ENCODE measurements at places on chromosomes 5 and 9.

- no peak for DNase-seq
Measured at GRCh38 chr9:79974806-79975422, 403.1 kb downstream of the TLE4 start.

- peak; percentile 37 for DNase-seq
Measured at GRCh38 chr5:7869474-7870136, 657 bp downstream of the MTRR start.

DNA sequence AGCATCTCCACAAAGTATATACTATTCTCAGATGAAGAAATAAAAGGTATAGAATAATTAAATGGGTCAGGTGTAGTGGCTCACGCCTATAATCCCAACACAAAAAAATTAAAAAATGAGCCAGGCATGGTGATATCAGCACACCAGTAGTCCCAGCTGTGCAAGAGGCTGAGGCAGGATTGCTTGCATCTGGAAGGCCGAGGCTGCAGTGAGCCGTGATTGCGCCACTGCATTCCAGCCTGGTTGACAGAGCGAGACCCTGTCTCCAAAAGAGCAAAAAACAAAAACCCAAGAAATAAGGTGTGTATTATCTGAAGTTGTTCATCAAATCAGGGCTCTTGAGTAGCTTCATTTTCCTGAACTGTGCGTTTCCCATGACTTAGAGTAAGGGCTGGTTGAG, 83.2 kb upstream of the MYO10 start:
- no peak for DNase-seq

GRCh38 chr9:70285981-70286598, 27.3 kb downstream of the SMC5 start:
- DNase-seq, result no peak

DNA sequence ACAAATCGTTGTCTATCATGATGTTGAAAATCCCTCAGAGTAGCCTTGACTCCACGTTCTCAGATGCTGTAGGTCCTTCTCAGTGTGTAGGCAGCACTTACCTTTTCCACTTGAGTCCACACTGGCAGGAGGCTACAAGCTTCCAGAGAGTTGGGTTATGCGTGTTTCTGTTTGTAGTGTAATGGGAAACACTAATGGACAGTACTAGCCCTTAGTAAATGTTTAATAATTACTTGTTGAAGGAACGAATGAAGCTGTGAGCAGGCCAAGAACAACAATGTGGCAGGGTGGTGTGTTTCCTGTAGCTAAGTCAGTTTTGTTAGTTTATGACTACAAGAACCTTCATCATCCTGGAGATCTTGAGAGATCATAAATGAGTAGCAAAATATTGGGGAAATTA, 83.5 kb downstream of the ARHGAP26 start:
- no peak for DNase-seq

- DNase-seq, result no peak
Measured at GRCh38 chr9:106350777-106351176, 512.2 kb upstream of the ZNF462 start.

DNA sequence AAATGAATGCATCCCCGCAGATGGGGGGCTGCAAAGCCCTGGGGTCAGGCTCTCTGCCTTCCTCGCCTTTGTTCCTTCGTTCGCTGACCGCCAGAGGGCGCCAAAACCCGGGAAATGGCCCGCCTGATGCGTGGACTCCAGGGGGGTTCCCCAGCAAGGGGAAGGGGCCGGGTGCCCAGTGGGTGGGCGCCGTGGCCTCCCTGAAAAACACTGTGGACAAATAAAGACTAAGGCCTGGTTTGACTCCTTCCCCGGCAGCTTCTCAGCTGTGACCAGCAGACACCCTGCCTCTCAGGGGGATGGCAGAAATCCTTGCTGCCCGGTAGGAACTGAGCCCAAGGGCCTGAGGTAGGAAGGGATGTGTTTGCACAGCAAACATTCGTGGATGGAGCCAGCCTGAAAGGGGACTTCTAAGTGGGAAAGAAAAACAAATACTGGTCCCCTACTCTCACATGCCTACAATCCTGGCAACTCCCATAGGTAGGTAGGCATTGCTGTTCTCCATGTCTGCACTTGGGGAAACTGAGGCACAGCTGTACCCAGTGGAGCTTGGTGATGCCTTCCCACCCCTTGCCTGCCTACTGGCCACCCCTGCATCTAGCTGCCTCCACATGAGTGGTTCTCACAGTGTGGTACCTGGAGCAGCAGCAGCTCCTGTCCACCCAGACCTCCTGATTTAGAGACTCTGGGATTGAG, 57.7 kb downstream of the DUSP1 start:
- DNase-seq, result peak; percentile 74

DNA sequence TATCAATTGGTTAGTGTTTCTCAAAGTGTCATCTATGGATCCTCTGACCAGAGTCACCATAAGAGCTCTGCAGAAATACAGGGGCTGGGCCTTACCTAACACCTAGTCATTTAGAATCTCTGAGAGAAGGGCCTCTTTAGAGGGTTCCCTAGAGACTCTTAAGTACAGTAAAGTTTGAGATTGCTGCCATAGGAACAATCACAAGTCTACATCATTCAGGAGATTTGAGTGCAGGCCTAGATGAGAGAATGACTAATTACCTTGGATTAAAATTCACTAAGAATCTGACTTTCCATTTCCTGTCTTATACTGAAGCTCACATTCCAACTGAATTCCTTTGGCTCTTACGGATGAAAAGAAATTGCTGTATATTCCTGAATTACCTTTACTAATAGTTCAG, 182.1 kb upstream of the PTGER4 start:
- DNase-seq, result no peak

DNA sequence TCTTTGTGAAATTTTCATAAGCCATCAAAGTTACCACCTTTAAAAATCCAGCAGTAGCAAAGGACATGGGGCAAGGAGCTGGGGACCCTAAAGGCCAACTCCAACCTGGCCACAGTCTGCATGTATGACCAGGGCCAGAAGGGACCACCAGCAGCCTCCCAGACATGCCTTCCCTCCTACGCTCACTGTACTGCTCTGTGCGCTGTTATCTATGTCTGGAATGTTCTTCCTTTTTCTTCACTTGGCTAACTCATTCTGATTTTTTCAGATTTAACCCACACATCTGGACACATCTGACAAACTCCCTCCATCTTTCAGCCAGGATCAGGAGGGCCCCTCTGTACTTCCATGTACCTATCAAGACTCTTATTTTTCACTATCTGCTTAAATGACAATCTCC, 47.6 kb upstream of the TRAF1 start:
- no peak for DNase-seq

- DNase-seq, result no peak
Measured at GRCh38 chr5:14209836-14210235, 66.7 kb downstream of the TRIO start.

DNA sequence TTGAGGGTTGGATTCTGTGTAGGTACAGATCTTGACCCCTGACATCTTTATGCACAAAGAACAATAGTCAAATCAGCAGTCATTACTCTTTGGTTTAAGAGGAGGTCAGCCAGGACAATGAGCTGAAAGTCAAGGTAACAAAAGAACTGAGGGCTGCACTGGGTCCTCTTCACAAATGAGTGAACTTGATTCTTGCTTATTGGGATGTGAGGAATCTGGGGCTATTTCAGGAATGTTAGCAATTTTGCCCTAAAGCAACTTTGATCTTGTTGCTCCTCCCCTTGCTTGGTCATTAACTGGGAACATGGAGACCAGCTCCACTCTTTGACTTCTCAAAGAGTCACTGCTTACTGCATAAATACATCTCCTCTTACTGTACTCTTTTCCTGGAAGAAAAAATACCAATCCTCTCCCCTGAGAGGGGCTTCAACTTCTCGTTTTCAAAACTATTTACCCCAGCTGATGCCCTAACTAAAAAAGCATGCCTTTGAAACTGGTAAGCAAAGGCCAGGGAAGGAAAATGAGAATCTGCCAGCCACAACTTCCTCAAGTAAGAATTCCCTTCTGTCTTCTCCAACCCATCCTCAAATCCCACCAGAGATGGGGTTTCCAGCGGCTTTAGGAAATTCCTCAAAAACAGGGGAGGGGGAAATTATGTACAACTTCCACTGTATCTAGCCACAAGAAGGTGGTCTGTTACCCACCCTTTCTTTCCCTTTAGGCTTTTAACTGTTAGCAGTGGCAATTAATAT, 368.3 kb downstream of the ENC1 start:
- DNase-seq, result no peak

DNA sequence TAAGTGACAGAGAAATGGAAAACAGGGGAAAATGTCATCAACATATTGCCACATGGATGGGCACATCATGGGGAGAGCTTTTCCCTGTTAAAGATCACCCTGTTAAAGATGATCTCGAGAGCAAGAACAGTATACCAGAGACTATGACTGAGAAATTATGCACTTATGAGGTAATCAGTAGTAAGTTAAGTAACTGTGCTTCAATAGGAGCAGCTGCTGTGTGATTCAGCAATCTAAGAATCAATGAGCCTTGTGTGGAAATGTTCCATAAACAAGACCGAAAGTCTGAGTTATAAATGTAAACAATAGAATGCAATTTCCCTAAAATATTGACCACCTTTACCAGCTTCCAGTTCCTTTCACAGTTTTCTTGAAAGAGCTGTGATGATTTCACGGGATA, 582.3 kb downstream of the CAAP1 start:
- DNase-seq, result no peak

- DNase-seq, result no peak
Measured at GRCh38 chr9:68727636-68728035, 22.6 kb downstream of the PIP5K1B start.

DNA sequence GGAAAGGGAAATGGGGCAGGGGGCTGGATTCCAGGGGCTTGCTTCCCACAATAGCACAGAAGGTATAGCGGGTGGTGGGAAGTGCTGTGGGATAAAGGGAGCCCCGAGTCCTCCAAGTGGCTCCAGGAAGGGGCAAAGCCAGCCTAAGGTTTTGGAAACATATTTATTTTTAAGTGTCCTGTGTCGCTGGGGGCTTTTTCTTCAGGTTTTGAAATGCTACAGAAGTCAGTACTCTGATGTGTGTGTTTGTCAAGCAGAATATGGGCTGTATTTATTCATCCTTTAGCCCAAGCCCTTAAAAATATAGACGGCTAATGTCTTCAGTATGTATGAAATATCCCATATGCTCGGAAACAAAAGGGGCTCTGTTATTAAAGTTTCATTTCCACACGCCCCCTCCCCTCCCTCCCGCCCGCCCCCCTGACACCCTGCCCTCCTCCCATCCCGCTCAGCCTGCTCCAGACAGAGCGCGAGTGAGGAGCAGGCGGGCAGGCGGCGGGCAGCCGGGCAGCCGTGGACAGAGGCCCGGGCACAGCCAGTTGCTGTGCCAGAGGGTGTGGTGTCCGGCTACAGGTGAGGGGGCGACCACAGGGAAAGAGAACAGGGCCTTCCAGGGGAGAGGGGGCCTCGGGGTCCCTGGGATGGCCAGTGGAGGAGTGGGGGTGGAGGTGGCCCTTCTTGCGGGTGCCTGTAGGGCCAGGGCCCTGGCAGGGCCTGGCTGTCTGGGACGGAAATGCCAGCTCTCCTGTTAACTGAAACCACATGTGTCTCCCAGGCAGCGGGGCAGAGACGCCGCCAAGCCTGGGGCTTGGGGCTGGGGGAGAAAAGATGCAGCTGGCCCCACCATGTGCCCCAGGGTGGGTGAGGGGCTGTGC, 39.6 kb upstream of the SYNPO start:
- DNase-seq, result no peak

DNA sequence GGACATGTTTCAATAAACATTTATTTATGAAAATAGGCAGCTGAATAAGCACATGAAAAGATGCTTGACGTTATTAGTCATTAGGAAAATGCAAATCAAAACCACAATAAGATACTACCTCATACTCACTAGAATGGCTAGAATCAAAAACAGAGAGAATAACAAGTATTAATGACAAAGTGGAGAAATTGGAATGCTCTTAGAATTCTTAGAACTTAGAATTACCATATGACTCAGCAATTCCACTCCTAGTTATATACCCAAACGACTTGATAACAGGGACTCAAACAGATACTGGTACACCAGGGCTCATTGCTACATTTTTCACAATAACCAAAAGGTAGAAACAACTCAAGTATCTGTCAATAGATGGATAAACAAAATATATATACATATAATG, 15.1 kb upstream of the TRIM36 start:
- no peak for DNase-seq

DNA sequence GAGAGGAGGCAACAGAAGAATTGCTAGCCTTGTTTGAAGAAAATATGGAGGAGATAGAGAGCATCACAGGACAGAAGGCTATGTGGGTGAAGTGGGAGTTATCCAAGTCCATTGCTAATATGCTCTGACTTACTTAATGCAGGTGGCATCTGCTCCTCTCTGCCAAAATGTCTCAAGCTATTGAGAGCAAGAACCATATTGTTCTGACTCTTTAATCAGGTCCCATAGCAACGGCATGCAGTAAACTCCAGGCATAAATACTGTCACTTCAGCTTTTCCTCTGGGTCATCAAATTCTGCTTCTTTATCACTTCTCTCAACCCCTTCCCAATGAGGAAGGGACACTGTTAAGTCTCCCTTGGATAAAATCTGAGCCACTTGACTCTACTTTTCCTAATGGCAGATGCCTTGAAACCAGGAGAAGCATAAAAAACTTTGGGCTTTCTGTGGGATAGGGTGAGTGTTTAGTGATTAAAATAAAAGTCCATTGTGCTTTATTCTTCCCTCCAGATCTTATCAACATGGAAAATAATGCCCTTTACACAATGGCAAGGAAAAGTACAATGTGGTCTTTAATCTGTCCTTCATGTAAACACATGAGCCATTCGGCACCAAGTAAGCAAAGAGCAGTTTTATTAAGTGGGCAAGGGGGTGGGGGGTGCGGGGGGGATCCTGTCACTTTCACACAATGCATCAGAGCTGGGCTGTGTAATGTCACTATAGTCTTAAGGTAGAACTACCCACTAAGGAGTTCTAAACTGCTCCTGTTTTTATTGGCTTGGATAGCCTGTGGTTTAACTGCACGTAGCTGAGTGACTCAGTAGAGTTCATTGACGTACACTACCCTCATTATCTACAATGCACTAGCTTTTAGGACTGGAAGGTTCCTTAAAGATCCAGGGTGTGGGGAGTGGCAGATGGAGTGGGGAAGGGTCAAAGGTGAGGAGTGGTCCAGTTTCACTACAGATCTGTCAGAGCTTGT, 71.0 kb upstream of the TARS1 start:
- no peak for DNase-seq

Measured in stimulated activated CD4-positive, alpha-beta T cell treated with anti-CD3 and anti-CD28 coated beads, Interleukin-12 subunit alpha, Interleukin-12 subunit beta, amount 100 ng/mL, for 4 hours (primary cell).